ENCODE measurements at places on chromosomes 6 and 20.
A peak's percentile ranks its signal among the peaks of the same experiment; 100 is the strongest.

DNA sequence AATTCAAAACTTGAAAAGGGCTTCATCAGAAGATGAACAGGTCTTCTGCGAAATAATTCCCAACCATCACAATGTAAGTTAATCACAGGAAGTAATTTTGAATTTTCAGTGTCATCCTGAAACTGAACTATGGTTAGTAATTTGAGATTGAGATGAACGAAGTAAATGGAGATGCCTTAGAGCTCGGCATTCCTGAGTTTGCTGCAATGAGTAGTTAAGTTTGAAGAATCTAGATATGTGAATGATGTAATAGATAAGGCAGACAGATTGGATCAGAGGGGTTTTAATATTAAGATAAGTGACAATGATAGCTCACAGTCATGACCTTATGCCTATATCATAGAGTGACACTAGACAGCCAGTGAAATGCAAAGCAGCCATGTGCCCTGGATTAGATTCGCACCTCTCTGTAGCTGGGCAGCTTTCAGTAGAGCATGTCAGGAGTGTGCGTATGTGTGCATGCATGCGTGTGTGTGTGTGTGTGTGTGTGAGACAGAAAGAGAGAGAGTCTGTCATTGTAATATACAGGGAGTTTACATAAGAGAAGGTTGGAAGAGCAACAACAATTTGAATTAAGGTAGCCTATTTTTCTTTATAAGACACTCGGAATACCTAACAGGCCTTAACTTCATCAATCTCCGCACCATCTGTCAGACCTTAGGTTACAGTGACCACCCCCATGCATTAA, 233.0 kb downstream of the GMPR start:
- no peak for DNase-seq

DNA sequence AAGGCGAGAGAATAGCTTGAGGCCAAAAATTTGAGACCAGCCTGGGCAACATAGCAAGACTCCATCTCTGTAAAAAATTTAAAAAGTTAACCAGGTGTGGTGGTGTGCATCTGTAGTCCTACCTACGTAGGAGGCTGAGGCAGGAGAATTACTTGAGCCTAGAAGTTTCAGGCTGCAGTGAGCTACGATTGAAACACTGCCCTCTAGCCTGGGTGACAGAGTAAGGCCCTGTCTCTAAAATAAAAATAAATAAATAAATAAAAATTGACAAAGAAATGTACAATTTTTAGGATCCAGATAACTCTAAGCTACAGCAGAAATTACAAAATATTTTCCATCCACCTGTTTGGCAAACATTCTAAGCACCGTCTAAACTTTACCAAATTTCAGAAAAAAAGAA, 941.0 kb upstream of the ADGRB3 start:
- DNase-seq: no peak

GRCh38 chr6:134453792-134454510, 136.0 kb upstream of the SGK1 start:
- peak; percentile 51 for DNase-seq

DNA sequence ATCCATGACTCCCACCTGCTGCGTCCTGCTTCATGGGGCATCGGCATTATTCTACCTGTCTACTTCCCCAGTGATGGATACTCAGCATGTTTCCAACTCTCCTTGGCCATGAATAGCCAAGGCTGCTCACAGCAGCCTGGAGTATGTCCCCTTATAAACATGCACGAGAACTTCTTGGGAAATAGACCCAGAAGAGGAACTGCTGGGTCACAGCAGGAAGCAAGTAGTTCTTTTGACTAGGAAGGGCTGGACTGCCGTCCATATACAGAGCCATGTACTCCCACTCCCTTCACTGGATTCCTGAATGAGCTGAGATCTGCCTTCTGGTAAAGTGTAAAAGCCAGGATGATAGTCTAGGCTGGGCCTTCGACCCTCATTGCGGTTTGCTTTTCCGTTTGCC, 106.3 kb upstream of the KCNK16 start:
- no peak for DNase-seq

DNA sequence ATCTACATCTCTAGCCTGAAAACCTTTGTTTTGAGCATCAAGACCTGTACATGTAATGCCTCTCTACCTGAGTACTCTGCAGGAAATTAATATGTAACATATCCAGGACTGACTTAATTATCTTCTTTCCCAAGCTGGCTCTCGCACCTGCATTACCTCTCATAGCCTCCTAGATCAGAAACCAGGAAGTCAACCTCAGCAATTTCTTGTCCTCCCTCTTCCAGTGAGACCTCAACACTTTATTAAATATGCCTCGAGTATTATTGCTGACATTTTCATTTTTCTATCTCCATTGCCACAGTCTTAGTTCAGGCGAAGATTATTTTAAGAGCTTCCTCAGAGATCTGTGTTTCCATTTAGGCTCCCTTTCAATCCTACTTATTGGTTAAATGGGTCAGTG, 69.0 kb downstream of the MACROD2 start:
- no peak for DNase-seq

GRCh38 chr20:23606652-23607049, 934 bp upstream of the CST9 start:
- DNase-seq: peak; percentile 64

GRCh38 chr6:29651413-29652197, 5.3 kb upstream of the MOG start:
- DNase-seq: peak; percentile 24

- no peak for DNase-seq
Measured at GRCh38 chr20:24673678-24674570, 204.5 kb downstream of the SYNDIG1 start.

DNA sequence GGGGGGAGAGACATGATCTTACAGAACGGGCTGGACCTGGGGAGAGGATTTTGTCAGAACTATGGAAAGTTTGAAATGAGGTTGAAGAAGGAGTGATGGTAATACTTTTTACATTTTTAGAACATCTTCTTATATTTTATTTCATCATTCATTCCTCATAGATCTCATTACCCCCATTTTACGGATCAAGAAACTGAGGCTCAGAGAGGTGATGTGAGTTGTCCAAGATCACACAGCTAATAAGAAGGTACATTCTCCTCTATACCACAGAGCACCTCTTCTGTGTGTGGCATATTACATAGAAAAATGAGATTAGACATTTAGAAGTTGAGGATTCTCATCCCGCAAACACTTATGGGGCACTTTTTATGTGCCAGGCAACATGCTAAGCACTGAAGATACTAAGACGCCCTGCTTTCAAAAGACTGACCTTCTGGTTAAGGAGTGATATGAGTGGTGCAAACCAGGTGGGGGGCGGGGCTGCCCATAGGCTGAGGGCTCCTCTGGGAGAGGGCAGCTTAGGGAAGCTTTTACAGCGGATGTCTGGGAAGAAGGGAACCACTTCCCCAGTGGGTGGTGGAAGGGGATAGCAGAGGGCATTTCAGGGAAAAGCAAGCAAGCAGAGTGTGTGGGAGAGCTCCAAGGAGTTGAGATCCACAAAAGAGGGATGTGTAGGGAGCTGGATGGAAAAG, 17.4 kb upstream of the RNF39 start:
- DNase-seq: no peak

- DNase-seq: no peak
Measured at GRCh38 chr6:105983763-105984162, 102.4 kb upstream of the PRDM1 start.

- no peak for DNase-seq
Measured at GRCh38 chr6:40903456-40903855, 135.6 kb downstream of the UNC5CL start.

- DNase-seq: peak; percentile 91
Measured at GRCh38 chr6:53986165-53986720, 125.0 kb upstream of the MLIP start.

DNA sequence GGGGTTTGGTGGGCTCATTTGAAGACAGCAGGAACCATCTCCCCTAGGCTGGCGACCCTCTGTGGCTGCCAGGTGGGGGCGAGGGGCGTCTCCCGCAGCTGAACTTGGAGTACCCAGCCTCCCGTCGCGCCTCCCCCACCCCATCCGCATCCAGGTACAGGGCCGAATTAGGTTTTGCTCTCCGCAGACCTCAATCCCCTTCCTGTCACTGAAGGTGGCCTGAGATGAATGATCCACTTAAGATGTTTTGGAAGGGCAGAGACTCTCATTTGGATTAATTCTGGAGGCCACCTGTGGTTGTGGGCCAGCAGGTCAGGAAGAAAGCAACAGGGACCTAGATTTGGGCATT, 493 bp downstream of the CD83 start:
- no peak for DNase-seq

DNA sequence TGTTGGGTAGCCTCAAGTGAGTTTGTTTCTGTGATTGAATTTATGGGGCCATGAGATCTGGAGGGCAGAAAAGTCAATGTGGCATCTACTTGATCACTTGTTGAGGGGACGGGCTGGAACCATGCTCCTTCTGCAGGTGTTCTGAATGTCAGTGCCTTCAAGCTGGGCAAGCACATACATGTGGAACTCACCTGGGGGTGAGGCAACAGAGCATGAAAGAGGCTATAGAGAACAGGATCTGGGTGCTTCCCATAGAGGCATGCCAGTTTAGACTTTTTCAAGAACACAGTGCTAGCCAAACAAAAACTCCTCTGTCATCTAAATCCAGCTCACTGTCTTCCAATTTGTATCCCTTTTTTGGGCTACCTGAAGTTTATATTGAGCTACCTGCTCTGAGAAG, 77.8 kb upstream of the SLC35B3 start:
- DNase-seq: peak; percentile 2

DNA sequence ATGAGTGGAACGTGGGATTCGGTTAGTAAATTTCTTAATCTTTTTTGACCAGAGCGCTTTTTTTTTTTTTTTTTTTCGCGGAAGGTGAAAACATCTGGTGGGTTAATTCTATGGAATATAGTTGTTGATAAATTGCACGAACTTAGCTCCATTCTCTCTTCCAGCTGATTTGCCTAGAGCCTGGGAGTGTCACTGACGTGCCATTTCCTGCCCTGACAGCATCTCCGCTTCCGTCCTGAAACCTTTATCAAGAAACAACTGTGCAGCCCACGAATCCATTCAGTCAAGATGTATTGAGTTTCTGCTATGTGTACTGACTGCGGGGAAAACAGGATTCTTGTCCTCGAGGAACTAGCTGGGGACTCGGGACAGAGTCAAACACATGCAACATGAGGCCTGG, 59.5 kb upstream of the TGM3 start:
- DNase-seq: peak; percentile 40

GRCh38 chr6:78538002-78538401, 329.3 kb upstream of the IRAK1BP1 start:
- no peak for DNase-seq

GRCh38 chr20:63282946-63283345, 10.0 kb upstream of the COL20A1 start:
- no peak for DNase-seq

DNA sequence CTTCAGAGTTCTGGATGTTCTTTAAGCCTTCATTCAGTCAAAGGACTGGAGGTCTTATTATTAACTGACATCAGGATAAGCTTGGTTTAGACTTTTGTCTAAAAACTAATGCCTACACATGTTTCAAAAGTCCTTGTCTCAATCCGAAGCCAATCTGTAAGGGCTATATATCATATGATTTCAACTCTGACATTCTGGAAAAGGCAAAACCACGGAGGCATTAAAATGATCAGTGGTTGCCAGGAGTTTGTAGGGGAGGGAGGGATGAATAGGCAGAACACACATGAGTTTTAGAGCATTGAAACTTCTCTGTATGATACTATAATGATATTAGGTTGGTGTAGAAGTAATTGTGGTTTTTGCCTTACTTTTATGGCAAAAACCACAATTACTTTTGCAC, 1285.8 kb upstream of the CITED2 start:
- DNase-seq: no peak

DNA sequence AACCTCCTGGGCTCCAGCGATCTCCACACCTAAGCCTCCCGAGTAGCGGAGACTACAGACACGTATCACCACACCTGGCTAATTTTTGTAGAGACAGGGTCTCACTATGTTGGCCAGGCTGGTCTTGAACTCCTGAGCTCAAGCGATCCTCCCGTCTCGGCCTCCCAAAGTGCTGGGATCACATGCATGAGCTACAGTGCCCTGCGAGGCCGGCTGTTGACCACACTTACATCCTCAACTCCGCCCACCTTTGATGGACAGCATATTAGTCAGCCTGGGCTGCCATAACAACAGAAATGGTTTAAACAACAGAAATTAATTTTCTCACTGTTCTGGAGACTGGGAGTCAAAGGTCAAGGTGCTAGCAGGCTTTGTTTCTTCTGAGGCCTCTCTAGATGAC, 107.7 kb downstream of the JPH2 start:
- DNase-seq: no peak

GRCh38 chr6:100493206-100493888, 28.6 kb upstream of the SIM1 start:
- no peak for DNase-seq

DNA sequence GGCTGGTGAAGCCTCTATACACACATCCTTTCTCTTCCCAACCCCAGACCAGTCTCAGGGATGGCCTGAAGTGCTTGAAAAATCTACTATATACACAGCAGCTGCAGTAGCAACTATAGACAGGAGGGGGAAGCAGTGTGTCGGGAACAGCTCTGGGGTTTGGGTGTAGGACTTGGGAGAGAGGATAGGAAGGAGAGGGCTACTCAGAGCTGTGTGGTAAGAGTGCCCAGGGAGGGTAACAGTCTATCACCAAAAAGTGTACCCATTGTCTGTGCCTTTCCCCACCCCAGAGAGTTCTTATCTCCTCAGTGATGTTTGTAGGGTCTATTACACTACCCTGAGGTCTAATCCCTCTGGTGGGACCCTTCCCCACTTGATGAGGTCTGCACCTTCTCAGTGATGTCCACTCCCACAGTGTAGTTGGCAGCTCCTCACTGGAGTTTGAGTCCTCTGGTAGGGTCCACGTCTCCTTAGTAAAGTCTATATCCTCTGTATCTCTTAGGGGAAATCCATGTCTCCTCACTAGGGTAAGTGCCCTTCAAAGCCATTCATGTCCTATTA, 1.5 kb upstream of the GGT7 start:
- DNase-seq: peak; percentile 89

GRCh38 chr6:146289816-146290588, 253.6 kb upstream of the RAB32 start:
- DNase-seq: no peak

DNA sequence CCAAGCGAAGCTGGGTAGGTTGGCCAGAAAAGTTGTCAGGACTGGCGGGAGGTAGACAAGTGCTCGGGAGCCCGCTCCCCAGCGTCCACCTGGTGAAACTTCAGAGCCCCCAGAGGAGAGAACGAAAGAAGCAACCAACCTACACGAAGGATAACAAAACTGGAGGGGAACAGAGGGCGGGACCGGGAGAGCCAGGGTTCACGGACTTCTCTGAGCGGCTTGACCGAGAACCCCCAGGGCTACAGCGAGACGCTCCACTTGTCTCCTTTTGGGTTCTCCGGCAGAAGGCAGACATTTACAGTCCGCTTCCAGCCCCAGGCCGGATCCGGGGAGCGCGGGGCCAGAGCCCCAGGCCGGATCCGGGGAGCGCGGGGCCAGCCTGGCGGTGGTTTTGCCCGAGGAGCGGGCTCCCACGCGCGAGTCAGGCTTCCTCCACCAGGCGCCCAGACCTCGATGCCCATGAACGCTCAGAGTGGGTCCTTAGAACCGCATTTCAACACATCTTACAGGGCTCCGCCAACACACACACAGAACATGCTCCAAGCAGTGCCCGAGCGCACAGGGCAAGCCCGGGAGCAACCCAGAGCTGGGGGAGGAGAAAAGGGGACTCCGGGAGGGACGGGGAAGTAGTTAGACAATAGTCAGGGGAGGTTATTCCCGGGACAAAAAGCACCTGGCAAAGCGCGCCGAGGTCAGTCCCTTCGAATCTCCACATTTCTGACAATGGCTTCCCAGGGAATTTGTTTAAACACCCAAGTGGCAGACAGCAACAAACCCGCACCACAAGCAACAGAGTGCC, 1.1 kb downstream of the PTPRK start:
- peak; percentile 27 for DNase-seq

Measured in NCI-H510A treated with DMSO at 0.1 percent for 48 hours (cell line).